Foreskin melanocyte (primary cell): ENCODE measurements at places on chromosomes 3 and 15.

DNA sequence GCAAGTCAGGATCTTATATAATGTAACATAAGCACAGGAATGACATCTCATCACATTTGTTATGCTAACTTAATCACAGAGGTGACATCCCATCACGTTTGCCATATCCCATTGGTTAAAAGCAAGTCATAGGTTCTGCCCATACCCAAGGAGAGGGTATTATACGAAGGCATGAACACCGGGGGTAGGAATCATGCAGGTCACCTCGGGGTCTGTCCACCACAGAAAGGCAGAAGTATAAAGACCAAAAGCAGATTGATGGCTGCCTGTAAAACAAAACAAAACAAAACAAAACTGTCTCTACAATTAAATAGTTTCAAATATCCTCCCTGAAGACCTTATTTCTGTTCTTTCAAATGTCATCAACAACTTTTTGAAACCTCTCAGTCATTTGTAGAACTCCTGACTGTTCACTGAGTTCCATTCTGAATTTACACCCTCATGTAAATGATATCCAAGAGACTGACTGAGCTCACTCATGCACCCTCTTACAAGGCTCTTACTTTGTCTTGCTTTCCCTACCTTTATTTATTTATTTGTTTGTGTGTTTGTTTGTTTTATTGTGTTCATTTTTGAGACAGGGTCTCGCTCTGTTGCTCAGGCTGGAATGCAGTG, 22.7 kb upstream of the ZNF639 start:
- no peak for DNase-seq

DNA sequence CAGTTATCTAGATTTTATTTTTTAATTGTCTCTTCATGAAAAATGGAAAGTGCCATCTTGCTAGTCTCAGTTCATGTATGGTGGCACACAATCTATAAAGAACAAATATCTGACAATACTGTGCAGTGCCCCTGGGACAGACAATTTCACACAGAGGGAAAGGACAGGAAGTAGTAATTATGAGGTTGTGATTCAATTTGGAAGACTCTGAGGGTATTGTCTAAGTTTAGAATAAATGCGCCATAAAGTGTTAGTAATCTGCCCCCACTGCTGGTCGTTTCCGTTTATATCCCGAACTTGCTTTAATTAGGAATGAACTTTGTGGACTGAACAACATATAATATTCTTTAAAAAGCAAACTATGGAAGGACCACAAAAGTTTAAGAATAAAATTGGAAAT, 196.4 kb upstream of the SLC24A5 start:
- no peak for DNase-seq

DNA sequence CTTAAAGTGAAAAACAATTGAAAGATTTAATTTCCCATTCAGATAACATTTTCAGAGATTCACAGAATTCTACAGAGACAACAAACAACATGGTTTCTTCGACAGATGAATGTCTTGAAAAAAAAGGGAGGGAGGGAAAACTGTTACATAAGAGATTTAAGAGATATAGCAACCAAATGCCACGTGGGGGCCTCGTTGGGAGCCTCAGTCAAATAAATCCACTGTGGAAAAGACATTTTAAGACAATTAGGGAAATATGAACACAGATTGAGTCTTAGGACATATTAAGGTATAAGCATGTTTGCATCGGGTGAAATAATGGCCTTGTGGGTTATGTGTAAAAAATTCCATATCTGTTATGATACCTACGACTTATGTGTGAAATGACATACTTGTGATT, 5.0 kb upstream of the PRRT3 start:
- DNase-seq, result no peak

GRCh38 chr3:21785765-21786437, 34.9 kb upstream of the ZNF385D start:
- no peak for DNase-seq

GRCh38 chr15:98150084-98150483, 189.6 kb downstream of the ARRDC4 start:
- DNase-seq, result no peak

DNA sequence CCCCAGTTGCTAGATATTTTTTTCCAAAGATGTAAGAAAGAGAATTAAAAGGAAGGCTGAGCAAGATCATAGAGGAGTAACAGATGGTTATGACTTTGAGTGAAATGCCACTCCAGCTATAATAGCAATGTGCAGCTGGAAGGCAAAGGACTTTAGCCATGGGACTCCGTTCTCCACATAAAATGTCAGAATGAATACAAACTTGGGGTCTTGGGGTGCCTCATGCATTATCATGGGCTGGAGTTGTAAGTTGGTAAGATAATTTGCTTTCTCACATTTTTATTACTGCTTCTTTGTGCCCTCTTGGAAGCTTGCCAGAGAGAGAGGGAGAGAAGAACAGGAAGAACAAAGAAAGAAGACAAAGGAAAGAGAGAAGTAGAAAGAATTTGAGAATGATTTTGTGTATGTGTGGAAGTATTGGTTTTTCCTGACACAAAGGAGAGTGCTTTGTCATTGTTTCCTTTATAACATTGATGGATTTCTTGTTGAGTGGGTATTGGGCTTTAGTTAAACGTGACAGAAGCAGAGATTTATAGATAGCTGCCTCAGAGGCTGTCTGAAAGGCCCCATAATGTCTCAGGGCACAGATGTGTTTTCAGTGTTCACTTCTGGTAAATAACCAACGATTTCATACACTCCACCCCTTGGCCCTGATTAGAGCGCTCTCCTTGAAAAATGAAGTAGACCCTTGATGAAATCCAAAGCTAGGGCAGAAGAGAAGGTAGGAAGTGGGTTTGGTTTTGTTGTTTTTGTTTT, 715.3 kb downstream of the NR2F2 start:
- no peak for DNase-seq

- DNase-seq, result peak; percentile 66
Measured at GRCh38 chr3:189103208-189103607, 68.6 kb upstream of the TPRG1 start.

- no peak for DNase-seq
Measured at GRCh38 chr15:89395031-89395430, 60.4 kb upstream of the POLG start.

DNA sequence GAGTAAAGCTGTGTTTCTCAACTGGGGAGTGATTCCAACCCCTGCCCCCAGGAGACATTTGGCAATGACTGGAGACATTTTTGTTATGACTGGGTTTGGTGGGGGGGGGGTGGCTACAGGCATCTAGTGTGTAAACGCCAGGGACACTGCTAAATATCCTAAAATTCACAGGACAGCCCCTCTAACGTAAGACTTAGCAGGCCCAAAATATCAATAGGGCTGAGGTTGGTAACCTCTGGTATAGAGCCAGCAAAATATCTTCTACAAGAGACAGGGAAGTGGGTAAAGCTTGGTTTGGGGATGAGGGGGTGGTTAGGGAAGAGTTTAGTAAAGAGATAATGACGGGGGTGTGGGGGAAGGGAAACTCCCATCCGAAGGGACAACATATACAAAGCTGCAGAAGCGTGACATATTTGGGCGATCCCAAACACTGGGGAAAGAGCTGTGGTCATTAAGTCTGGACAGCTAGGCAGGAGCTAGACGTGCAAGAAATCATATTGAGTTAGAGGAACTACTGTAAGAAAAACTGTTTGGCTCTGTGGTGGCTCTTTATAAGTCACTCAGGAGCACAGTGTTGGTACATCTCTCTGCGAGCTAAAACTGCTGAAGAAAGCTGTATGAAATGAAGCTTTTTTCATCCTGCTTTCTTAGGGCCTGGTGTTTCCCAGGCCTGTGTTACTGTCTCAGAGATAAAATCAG, 697 bp upstream of the TRIM69 start:
- DNase-seq, result no peak

- DNase-seq, result peak; percentile 96
Measured at GRCh38 chr3:127639173-127640041, 10.4 kb downstream of the PODXL2 start.

DNA sequence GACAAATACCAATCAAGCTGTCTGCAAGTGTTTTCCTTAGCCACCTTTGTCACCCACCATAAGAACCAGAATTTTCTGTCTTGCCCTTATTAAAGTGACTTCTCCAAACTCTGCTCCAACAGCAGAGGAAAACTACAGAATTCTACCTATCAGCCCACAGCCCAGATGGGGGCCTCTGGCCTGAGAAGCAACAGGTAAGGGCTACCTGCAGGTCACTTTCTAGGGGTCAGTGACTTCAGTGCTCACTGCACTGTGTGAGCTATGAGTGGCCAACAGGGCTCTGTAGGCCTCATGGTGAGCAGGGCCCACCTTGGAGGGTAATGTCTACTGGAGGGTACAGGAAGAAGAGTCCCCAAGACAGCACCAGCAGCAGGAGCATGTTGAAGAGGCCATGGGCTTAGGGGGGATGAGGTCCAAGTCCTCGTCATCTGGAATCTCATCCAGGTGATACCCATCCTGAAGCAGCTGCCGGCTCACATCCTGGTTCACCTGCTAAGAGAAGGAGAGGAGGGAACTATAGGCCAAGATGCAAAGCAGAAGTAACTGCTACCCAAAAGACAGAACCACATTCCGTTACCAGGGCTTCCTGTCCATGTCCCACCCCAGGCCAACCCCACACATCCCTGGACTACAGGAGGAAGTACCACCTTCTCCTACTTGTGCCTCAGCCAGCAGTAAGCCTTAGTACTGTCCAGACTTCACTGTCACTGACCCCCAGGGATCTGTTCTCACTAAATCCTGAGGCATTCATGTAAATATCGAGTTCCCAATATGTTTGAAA, 4.2 kb downstream of the FAM219B start:
- no peak for DNase-seq

DNA sequence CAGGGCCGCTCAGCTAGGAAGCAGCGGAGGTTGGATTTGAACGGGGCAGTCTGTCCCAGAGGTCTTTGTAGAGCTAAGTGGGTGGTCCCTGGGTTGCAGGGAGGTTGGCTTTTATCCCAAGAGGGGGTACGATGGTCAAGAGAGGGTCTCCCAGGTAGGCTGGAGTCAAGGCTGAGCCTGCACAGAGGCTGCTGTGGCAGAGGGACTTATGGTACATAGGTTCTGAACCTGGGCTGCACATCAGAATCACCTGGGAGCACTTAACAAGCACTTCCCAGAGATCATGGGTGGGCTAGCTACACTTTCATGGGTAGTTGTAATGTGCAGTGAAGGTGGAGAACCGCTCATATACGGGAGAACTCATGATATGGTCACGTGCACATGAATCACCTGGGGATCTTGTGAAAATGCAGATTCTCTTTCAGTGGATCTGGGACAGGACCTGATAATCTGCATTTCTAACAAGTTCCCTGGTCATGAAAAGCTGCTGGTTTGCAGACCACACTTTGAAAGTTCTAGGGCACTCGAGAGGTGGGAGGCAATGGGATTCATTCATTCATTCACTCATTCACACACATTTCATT, 2.9 kb upstream of the RASGRF1 start:
- DNase-seq, result no peak

DNA sequence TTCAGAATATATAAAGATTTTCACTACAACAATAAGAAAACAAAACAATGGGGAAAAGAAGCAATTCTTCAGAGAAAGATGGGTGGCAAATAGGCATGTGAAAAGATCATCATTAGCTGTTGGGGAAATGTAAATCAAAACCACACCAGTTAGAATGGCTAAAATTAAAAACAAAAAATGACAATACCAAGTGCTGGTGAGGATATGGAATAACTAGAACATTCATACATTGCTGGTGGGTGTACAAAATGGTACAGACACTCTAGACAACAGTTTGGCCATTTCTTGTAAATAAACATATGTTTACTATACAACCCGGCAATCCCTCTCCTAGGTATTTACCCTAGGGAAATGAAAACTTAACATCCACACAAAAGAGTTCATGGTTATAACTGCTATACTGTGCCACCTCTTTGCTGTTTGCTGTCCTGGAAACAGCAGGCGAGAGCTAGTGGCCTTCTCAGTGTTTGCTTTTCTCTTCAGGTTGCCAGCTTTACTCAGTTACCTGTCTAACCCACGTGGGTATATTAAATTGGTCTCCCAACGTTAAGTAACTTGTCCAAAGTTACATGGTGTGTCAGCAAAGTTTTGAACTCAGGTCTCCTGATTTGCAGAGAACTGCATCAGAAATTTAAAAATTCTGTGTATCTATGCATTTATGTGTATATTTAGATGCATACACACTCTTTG, 4.6 kb upstream of the NIT2 start:
- no peak for DNase-seq

- no peak for DNase-seq
Measured at GRCh38 chr3:35654476-35654875, 15.2 kb downstream of the ARPP21 start.

- no peak for DNase-seq
Measured at GRCh38 chr15:63694184-63694583, 97.0 kb downstream of the FBXL22 start.

GRCh38 chr15:78364233-78364632, 24.1 kb downstream of the CRABP1 start:
- DNase-seq, result no peak

- DNase-seq, result no peak
Measured at GRCh38 chr3:13313813-13314212, 106.3 kb downstream of the NUP210 start.

- DNase-seq, result no peak
Measured at GRCh38 chr3:106425026-106425425, 556.2 kb upstream of the CBLB start.

DNA sequence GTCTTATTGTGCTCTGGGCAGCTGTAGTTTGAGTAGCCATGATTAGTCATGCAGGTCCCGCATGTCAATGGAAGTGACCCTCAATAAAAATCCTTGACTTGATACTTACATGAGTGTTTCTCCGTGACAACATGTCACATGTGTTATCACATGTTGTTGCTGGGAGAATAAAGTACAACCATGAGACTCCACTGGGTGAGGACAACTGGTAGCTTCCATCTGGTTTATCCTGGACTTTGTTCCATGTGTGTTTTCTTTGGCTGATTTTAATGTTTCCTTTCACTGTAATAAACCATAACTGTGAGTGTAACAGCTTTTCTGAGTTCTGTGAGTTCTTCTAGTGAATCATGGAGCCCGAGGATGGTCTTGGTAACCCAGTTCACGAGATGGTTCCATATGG, 63.1 kb upstream of the NDN start:
- no peak for DNase-seq

DNA sequence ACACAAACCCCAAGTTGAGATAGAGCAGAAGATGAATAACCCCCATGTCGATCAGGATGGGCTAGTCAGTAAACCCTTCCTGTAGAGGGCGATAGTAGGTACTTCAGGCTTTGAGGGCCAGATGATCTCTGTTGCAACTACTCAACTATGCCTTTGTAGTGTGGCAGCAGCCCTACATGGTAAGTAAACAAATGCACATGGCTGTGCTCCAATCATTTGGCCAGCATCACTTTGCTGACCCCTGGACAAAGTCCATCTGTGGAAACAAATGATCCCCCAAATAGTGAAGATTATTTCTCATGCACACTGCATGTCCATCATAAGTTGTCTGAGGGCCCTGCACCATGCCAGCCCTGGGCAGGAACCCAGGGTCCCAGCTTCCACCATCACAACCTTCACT, 402.2 kb upstream of the PROK2 start:
- no peak for DNase-seq

- DNase-seq, result peak; percentile 58
Measured at GRCh38 chr15:80776420-80777045, 2.6 kb upstream of the CEMIP start.

GRCh38 chr15:47066392-47066791, 650.9 kb upstream of the SEMA6D start:
- DNase-seq, result no peak

- DNase-seq, result no peak
Measured at GRCh38 chr15:62850791-62851291, 191.7 kb upstream of the TPM1 start.
